Astrocyte of the spinal cord (primary cell): ENCODE measurements at places on chromosomes 7 and 10.

GRCh38 chr7:81190997-81191768, 272.3 kb upstream of the SEMA3C start:
- peak; percentile 28 for DNase-seq

- peak; percentile 91 for DNase-seq
Observed at GRCh38 chr10:30185916-30186315, 126.5 kb upstream of the JCAD start.

DNA sequence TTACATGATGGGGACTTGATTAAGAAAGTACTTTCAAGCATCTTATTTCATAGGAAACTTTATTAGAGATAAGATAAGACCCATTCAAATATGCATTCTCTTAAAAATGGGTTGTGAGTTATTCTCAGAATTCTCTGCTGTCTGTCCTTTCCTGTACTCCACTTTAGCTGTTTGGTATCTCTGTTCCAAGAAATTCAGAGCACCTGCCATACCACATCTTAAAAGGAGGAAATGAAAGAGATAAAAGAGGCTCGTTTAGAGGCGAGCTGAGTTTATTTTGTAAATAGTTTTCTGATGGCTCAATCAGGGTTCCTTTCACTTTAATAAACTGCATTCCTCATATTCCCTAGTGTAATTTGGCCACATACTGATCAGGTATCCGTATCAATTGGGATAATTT, 87.2 kb downstream of the MDFIC start:
- DNase-seq: no peak

DNA sequence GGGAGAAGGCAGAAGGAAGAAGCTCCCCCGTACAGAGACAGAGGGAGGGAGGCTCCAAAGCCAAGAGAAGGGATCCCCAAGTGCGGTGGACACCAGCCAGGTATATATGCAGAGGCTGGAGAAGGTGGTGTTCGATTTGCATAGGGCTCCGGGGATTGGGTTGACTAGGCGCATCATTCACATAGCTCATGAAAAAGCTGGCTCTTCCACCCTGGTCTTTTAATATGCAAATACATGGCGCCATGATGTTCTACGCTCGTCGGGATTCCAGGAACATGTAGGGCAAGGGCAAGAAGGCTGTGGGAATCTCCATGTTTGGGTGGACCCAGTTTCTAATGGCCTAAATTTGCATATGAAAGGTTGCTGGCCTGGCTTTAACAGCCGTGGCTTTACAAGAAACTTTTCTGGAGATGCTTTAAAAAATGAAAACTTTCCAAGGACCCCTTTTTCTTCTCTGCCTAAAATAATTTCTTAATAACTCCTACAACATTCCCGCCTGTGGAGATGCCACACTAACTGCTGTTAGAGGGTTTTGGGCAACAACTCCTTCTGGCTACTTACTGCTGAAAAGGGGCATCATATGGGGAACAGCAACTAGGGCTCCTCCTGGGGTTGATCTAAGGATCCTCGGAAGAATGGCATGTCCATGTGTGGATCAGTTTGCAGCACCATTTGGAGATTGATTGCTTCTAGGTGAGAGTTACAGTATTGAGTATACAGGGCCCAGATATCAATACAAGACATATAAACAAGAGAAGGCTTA, 28.3 kb downstream of the C1GALT1 start:
- DNase-seq: no peak

DNA sequence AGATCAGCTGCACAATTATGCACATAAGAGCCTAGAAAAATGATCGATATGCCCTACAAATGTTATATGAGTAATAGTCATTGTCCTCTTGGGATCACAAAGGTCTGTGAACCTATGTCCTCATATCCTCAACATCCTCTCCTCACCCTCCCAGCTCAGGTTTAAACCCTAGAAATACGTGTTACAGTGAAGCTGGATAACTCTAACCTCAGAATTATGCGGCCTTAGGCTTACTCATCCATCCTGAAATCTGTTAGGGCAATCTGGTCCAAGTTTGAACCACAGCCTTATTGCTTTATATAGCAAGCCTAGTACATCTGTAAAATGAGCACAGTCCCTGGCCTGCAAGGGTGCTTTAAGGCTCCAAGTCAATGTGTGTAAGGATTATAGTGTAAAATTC, 84.2 kb upstream of the FRMD4A start:
- peak; percentile 81 for DNase-seq

- DNase-seq: no peak
Observed at GRCh38 chr7:157020514-157021070, 10.1 kb upstream of the MNX1 start.

- no peak for DNase-seq
Observed at GRCh38 chr10:88858491-88858890, 6.8 kb upstream of the ANKRD22 start.
